ENCODE measurements at places on chromosomes 2 and 18.
A peak's percentile ranks its signal among the peaks of the same experiment; 100 is the strongest.

GRCh38 chr18:25180973-25181548 is 170.9 kb downstream of the ZNF521 start:
- no peak for DNase-seq

DNA sequence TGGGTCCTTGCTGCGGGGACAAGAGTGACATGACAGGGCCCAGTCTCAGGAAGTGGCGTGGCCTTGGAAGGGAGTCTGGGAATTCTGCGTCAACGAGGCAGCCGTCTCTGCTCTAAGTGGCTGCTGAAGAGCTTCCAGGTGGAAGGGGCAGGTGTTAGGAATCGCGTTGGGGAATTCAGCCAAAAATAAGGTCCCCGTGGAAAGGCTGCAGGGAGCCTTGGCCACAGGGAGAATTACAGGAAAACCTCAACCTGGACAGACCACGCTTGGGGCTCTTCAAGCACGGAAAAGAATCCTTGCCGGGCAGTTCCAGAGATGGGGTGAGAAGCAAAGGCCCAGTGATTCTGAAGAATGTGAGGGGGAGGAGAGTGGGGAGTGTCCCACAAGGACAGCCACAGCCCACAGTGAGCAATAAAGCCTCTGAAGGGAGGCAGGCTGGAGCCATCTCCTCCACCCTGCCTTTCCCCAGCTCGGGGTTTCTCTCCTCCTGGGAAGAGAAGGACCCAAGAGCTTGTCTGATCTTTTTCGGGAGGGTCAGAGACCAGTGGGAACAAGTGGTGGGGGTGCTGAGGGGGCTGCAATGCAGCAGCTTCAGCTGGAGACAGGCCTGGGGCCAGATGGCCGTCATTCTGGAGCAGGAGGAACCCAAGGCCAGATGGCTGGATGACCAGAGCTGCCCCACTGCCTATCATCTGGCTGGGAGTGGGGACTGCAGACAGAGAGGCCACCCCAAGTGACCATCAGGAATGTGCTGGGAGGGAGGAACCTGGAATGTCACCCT is 106.4 kb upstream of the SMAD2 start:
- peak; percentile 56 for DNase-seq

DNA sequence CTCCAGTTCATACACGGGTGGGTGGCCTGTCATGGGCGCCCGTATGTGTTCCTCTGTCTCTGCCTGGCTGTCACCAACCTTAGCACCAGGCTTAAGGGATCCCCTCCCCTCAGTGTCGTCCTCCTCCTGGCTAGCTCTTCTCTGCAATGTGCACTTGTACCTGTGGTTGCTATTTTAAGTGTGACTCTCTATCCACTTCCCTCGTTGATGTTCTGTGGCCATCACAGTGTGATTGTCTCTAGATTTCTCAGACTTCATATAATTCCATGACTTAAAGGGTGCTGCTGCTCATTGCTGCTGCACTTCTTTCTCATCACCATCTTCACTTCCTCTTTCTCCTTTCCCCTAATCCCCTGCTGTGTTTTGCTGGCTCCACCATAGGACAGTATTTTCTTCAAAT is 143.4 kb downstream of the EML6 start:
- no peak for DNase-seq

DNA sequence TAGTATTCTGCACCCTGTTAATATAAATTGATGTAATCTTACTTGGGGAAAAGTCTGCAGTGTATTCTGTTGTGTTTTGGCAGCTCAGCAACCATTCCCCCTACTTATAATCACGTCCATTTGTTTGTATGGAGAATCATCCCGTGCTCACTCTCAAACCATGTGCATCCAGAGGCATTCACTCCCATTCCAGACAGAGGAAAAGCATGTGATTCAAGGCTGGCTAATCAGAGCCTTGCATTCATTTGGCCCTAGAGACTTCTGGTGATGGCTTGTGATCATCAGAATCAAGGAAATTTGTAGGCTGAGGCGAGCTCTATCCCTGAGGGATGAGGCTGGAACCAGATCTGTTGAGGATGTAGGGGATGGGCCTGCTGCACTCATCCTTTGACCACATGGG is 5.1 kb upstream of the WIPF1 start:
- peak; percentile 37 for DNase-seq

DNA sequence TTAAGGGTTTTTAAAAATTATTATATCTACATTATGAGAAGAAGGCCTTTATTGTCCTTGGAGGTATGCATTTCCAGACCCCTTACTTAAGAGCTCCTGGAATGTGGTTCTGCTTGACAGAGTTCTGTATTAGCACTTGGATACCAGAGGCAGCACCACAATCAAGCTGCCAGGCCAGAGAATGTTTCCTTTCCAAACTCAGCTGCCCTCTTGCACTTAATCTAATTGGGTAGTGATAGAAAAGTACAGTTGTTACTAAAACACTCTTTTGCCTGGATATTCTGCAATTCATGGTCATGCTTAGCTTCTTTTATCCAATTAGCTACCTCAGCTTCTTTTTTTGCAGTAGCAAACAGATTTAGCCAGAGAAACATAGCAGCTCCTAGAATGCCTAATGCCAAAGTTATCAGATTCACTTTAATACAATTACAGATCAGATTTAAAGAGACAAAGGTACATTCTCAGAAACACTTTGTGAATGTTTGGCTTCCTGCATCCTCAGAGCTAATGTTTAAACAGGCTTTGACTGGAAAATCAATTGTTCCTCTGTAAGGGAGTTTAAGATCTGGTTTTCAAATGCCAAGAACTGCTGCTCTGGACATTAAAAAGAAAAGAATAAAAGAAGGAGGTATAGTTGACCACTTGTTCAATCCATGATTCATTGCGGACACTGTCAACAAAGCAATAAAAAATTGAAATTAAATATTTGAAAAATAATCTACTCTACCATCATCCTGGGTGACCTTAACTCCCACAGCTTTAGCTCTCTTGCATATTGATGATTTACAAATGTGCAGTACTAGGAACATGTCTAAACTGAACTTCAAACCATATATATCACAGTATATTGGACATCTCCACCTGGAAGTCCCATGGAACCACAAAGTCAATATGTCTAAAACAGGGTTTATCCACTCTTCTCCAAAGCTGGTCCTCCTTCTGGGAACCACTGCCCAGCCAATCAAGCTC is 12.8 kb downstream of the NOSTRIN start:
- DNase-seq, result no peak

Measured in GM23248 (cell line).